ENCODE measurements at places on chromosomes 6 and 20.

GRCh38 chr20:11687546-11688292, 230.0 kb upstream of the BTBD3 start:
- DNase-seq = no peak

- DNase-seq = no peak
Observed at GRCh38 chr6:15793288-15793687, 130.5 kb upstream of the DTNBP1 start.

- no peak for DNase-seq
Observed at GRCh38 chr6:159343709-159344108, 174.5 kb downstream of the FNDC1 start.

DNA sequence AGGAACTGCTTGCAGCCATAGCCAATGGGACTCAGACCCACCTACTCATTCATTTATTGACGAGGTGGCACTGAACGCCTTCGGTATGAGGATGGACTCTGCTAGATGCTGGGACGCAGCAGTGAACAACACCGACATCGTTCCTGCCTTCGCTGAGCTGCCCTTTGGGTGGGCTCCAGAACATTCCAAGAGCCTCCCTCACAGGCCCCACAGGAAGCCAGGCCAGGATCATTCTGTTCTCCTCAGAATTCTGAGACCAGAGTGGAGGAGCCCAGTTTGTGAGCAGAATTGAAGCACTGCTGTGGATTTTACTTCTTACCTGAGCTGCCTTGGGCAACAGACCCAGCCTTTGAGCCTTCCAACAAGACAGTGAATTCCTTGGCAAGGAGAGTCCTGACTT, 82.1 kb downstream of the KCNB1 start:
- DNase-seq = no peak

DNA sequence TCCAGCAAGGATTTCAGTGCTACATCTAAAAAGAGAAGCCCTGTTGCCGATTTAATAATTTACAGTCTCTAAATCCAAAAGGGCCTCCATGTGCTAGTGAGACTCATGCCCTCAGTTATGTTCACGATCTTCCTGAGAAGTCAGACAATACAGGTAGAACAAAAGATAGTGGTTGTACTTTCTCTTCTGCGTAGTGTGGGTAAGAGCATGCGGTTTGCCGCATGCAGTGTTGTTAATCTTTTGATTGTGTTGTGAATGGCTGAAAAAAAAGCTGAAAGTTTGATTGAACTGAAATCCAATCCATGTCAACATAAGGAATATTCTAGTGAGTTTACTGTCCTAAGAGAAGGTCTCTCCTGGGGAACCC, 74.8 kb upstream of the AGPAT4 start:
- no peak for DNase-seq

DNA sequence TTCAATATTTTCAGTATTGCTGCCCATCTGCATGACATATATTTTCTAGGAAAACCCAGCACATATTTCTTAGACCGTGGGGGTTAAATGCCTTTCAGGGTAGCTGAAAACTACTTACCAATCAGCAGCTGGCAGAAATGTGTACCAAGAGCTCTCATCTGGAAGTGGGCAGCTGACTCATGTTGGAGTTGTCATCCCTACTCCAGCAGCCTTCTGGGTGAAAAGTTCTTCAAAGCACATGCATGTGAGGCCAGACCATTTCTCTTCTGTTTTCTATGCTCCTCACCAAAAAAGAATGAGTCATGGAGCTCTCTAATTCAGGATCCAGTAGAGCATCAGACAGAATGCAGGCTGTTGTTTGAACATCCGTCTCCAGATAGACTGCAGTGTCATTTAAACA, 135.5 kb downstream of the PAX1 start:
- DNase-seq = no peak

- no peak for DNase-seq
Observed at GRCh38 chr6:18536591-18537055, 149.5 kb downstream of the RNF144B start.

DNA sequence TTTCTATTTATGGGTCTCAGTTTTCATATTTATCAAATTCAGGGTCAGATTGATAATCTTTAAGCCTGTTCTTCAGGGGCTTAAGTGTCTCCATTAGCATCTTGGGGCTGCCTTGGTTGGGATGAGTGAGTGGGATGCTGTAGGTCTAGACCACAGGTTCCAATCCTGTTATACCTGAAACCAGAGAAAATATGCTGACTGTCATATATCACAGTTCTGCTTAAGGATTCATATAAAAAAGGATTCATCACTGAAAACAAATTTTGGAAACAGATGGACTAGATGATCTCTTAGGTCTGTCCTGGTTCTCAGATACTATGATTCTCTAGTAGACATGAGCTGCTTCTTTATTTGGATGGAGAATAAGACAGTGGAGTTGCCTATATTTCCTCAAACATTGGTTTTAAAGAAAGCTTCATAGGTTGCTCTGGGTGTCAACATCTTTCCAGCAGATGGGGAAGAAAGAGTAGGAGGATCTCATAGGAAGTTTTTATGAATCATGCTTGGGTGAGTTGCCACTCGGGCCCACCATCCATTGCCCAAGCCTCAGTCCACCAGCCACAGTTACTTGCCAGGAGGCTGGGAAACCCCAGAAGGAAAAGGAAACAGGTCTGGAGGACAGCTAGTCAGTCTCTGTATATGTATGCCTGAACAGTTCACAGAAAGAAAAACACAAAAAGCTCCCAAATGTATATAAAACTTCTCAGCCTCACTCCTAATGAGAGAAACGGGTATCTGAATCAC, 42.9 kb upstream of the MAP7 start:
- DNase-seq = no peak

- DNase-seq = no peak
Observed at GRCh38 chr20:41214202-41214601, 76.9 kb downstream of the PLCG1 start.

DNA sequence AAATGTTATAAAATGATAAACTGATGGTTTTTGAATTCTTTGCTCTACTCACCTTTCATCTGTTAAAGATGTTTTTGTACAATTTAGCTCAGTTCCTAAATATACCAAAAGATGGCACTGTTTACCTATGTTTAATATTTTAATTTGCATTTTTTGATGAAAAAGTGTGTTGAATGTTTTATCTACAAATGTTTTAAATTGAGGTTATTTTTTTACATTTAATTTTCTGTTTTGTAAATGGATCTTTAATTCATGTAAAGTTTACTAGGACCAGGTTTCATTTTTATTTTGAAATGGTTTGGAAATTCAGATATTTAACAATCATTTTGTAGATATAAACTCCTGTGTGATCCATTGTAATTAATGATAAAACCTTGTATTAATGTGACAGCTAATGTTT, 30.0 kb downstream of the CDKAL1 start:
- DNase-seq = no peak

DNA sequence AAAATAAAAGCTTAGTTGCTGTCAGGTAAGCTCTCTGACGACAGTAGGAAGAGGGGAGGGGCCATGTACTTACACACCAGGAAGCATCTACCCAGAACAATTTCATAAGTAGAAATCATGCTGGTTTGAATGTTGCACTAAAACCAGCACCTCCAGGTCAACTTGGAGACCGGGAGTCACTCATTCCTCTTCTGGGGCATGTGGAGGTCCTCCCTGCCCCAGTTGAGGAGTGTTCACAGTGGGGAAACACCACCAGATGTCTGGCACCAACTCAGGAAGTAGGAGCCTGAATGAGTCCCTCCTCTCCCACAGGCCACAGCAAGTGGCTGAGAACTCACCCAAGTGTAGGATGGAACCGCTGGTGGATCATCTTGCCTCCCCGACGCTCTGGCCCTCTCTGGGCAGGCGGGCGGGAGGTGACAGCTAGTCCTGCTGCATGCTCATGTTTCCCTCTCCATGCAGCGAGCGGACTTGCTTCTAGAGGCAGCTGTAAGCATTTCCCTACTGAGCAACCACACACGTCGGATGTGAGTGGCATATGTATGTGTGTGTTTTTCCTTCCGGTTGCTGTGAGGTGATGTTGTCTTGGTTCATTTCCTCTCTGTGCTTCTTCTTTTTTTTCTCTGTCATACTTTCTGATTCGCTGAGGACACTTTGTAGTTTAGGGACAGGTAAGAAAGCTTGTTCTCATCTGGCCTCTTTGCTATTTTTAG, 149.5 kb upstream of the NEDD9 start:
- DNase-seq = peak; percentile 36

GRCh38 chr6:44779130-44779826, 391.8 kb downstream of the CDC5L start:
- DNase-seq = no peak

DNA sequence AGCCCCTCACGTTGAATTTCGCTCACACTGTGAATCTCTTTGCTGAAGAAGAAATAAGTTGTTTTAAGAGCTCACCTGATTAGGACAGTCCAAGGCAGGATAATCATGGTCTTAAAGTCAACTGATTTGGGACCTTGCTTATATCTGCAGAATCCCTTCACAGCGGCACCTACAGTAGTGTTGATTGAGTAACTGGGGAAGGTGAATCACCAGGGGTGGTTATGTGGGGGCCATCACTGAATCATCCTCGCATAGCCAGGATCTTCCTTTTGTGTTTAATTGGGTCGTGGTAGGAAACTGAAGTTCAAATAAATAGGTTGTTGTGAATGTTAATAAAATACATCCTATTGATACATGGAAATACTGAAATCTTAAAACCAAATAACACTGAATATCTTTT, 20.2 kb upstream of the MICA start:
- DNase-seq = no peak

GRCh38 chr6:39054577-39055142, 6.1 kb downstream of the GLP1R start:
- DNase-seq = no peak

DNA sequence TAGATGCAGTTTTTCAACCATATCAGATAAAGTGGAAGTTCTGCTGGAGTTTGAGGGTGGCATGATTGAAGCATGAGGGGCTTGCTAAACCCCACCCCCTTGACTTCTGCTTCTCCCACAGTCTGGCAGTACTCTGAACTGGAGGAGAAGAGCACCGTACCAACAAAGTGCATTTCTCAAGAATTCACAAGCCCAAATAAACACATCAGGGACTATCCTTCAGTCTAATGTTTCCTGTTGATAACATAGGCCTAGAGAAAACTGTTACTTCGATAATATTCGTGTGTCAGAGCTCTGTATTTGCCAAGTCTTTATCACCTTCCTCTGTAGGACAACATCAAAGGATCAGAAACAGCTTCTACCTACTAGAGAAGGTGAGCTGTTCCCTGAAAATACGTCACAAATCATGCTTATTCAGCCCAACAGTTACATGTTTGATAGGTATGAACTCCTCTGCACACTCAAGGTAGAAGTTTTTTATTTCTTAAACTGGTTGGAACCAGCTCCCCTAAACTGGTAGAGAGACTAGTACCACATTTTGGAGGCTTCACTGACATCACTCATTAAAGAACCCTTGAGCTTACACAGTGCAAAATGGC, 153.2 kb upstream of the PRND start:
- no peak for DNase-seq

DNA sequence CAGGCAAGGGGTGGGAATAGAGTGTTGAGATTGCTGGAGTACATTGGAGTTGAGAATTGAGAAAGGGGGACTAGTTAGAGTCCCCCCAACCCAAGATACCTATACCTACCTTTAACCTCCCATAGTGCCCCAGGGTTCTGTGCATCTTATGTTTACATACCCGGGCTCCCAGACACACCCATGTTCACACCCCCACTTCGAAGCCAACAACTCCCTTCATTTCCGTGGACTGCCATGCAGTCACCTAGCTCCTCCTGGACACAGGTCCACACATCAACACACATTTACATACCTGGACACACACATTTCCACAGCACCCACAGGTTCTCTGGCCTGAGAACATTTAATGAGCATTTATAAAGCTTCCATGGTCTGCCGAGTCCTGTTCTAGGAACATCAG, 5.1 kb downstream of the TMEM63B start:
- no peak for DNase-seq

- no peak for DNase-seq
Observed at GRCh38 chr6:12478921-12479320, 188.8 kb downstream of the EDN1 start.

DNA sequence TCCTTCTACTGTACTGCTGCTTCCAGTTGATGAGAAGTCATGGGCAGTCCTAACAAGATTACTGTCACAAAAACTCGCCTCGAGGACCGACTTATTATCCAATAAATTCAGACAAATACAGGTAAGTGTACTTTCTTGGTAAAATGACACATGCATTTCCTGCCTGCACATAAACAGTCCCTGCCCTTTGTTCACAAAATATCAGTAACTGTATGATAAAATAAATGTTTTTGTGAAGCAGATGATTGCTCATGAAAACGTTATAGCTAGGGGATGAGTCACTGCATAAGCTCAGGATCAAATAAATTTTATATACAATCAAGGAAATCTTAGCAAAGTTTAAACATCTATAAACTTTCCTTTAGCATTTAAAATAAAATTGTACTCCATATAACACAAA, 164.5 kb upstream of the RIPOR2 start:
- no peak for DNase-seq

DNA sequence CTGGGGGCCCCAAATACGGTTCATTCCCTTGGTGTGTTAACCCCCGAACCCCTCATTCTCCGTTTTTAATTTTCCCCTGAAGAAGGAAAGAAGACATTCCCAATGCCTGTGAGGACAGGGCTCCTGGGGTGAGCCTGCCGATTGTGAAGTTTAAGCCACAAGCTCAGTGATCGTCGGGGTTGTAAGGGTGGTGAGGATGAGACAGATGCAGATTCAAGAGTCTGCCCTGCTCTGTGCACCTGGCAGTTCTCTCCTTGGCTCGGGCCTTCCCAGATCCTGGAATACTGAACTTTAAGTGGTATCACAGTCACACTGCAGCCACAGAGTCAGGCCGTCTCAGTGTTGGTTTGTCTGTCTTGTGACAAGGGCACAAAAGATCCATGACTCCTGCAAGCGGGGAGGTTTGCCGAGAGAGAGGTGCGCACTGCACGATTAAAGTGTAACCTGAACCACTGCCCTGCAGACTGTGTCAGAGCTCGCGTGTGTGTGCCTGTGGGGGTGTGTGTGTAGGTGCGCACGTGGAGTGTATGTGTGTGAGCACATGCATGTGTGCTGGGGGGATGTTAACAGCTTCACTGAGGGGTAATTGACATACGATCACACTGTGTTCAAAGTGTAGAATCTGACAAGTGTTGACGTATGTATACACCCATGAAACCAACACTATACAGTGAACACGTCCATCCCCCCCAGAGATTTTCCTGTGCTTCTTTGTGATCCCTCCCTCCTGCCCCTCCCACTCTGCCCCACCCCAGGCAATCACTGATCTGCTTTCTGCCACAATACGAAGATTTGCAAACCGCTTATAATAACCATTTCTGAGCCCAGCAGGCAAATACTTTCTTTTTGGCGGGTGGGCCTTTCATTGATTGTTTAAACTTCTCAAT, 38.9 kb downstream of the RPP40 start:
- no peak for DNase-seq

DNA sequence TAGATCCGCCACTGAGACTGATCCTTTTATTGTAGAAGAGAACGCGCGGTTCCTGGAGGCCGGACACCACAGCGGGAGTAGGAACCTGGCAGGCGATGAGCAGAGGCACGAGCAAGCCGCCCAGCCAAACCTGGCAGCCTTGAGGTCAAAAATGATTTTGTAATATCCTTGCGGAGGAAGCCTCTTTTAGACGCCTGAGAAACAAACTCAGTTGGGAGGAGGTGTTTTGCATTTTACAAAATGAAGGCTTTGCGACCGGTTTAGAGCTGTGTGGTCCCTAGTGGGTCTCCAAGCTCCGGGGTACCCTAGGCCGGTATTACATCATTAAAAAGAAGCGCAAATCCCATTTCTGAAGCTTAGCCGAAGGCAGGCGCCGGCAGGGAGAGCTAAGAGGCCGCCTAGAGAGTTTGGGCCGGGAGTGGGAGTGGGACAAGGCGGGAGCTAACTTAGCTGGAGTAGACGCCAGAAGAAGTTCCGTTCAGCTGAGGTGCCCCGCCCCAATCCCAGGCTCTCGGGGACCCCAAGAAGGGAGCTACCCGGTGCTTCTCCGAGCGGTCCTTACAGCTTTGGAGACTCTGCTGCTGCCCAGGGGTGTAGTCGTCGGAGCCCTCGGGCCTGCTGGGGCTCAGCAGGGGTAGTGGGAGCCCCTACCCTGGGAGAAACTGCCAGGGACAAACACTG, 1.9 kb upstream of the TBX18 start:
- no peak for DNase-seq
